ENCODE measurements at places on chromosomes 1 and 21. TPM values are rescaled to one million over a fixed set of nuclear protein-coding genes. Genes with fewer than 3 reads are reported as not detected.

Gene C1QB
- 96.7 TPM for polyA plus RNA-seq

Gene MAP3K21
- polyA plus RNA-seq: 0.87 TPM

Gene ZRANB2
- 53.4 TPM for polyA plus RNA-seq

Gene KCNJ9
- polyA plus RNA-seq: 0.01 TPM

Gene LCE1D
- polyA plus RNA-seq: not detected

Gene IL22RA1
- polyA plus RNA-seq: 0.16 TPM

Gene PRKAB2
- polyA plus RNA-seq: 7.8 TPM

Gene NUAK2
- 1.5 TPM for polyA plus RNA-seq

Gene LSS
- polyA plus RNA-seq: 49.8 TPM

Gene MX1
- polyA plus RNA-seq: 31.7 TPM

Gene PADI2
- polyA plus RNA-seq: 0.07 TPM

Gene LCA5L
- 2.1 TPM for polyA plus RNA-seq

Gene IL19
- polyA plus RNA-seq: not detected

Gene TSACC
- not detected for polyA plus RNA-seq

Gene LGR6
- 1.1 TPM for polyA plus RNA-seq

Gene C1orf53
- polyA plus RNA-seq: 6.7 TPM

- no peak for DNase-seq
Observed at GRCh38 chr1:234597894-234598293, 12.1 kb downstream of the IRF2BP2 start.

DNA sequence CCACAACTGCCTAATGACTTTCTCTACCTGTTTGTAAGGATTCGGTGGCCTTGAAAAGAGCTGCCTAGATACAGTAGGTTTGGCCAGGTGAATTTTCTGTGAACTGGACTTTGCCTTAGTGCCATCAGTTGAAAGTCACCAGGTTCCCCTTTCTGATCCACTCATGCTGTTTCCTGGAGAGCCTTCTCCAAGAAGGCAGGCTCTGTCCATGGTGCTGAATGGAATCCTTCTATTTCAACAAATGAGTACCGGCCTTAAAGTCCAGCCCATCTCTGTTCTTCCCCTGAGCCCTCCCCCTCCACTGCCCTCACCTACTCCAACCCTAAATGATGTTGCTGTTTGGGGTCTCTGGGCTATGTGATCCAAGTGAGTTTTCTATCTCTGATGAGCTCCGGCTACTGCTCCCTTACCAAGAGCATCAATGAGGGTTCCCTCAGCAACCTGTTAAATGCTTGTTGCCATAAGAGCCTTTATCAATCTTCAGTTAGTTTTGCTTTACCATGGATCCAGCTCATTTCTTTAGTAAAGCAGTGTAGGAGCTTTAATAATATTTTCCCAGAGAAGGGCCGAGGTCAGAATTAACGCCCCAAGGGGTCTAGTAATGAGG, 500.4 kb downstream of the PTPRU start:
- DNase-seq: no peak

DNA sequence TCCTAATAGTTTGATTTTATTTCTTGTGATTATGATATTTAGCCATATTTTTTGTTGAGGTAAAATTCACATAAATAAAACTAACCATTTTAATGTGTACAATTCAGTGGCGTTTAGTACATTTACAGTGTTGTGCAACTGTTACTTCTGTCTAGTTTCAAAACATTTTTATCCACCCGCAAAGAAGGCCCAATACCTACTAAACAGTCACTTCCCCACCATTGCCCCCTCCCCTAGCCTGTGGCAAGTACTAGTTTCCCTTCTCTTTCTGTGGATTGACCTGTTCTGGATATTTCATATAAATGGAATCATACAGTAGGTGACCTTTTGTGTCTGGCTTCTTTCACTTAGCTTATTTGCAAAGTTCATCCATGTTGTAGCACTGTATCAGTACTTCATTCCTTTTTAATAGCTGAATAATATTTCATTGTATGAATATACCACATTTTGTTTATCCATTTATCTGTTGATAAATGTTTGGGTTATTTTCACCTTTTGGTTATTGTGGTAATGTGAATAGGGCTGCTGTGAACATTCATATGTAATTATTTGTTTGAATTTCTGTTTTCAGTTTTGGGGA, 4.1 kb downstream of the FLVCR1 start:
- no peak for DNase-seq

- DNase-seq: no peak
Observed at GRCh38 chr1:85578321-85579295, 2.0 kb upstream of the CCN1 start.

- DNase-seq: no peak
Observed at GRCh38 chr1:110068646-110069403, 1.6 kb downstream of the ALX3 start.

DNA sequence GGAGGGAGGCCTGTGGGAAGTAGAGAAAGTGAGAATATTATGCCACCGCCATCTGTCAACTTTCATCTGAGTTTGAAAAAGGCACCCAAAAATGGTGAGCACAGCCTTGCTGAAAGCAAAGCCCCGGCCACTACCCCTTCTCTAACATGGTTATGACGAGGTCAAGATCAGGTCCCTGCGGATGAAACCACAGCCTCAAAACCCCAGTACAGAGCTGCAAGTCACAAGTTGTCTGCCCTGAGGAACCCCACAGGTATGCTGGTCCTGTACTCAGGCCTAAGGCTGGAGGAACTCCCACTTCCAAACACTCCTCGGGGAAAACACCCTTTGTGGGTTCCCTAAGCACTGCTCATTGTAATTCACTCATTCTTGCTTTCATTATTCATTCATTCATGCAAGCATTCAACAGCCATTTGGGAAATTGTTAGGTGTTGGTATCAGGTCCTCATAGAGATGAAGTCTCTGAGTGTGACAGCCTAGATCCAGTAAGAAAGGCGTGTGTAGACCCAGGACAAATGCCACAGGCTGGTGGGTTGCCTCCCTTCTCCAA, 216.6 kb upstream of the EDN2 start:
- DNase-seq: no peak

DNA sequence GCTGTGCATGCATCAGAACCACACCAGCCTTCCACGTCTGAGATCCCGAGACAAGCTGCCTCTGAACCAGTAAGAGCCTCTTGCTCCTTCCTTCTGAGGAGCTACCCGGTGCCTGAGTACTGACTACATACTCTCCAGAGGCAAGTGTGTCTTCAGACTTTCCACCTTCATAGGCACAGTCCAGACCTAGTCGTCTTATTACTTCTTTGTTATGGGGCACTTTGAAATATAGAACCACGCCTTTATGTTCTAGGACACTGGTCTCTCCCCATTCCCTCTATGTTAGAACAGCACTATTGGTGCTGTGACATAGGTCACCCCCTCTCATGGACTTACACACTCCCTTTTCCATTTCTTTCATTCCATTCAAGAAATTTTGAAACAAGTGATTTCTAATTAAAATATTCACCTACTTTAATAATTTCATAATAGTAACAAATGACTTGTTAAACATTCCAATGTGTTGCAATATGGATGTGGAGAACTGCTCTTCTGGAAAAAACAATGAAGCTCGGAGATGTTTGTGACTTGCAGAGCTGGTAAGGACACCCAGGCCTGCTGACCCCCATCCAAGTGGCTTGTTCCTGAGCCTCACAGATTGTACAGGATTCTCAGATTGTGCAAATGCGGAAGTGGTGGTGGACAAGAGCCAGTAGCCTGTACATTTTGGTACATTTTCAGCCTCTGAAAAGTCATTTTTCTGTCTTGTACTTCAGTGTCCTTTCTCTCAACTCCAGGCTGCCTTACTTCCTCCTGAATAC, 76.1 kb upstream of the SIPA1L2 start:
- DNase-seq: no peak

GRCh38 chr1:2050793-2051682, 827 bp downstream of the PRKCZ start:
- no peak for DNase-seq

DNA sequence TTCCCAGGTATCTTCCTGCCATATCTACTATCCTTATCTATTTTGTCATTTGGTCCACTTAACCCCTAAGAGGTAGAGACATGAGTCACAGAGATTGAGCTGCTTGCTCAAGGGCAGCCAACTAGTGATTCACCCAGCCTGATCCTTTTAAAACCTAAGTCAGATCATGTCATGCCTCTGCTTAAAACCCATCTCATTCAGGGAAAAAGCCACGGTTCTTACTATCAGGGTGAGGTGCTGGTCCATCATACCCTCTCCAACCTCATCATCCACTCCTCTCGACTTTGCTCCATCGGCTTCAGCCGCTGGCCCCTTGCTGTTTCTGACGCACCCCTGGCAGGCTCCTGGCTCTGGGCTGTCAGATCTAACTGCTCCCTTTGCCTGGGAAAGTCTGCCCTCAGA, 14.4 kb upstream of the PPP1R15B start:
- no peak for DNase-seq

DNA sequence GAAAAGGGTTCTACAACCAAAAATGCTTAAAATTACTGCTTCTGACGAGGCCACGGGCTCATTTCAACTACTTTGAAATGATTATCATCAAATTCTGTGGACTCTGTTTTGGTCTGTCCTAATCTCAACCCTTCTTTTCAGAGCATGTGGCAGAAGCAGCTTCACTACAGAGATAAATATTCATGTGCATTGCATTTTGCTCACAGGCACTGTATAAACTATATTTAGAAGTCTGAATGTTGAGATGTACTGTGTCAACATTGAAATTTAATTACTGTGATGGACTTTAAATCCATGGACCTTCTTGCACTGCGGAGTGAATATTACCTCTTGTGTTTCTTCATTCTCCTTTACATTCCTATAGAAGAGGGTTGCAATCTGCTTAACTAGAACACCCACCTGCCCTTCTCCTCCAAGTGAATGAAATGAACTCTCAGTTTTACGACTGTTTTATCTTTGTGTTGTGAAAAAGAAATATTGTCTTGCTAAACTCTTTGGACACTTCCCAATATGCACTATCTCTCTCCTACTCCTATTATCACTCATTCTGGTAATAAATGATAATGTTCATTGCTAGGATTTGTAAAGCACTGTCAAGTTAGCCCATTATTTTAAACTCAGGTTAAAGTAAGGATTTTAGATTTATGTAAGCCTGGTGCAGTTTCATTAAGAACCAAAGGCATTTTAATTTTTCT, 281.2 kb upstream of the ST6GALNAC5 start:
- no peak for DNase-seq

- DNase-seq: no peak
Observed at GRCh38 chr1:201955729-201956143, 433 bp downstream of the TIMM17A start.

- no peak for DNase-seq
Observed at GRCh38 chr21:31666445-31667010, 7.0 kb downstream of the SOD1 start.

DNA sequence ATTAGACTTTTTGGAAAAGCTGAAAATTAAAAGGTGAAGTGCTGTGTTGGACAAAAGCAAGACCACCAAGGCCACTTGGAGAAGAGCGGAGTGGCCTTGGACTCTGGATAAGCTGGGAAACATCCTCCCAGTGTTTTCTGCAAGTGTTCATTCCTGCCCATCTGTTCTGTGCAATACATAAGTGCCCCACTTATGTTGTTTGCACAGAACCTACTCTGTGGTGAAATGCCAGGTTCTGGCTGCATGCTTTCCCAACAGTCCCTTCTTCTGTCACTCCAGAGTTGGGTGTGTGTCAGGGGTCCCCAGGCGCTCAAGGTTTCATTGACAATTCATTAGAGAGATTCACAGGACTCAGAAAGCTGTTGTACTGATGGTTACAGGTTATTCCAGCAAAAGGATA, 30.3 kb downstream of the NHLH2 start:
- DNase-seq: no peak

- no peak for DNase-seq
Observed at GRCh38 chr1:74964508-74965102, 169.6 kb upstream of the LHX8 start.

GRCh38 chr1:204295671-204296070, 64.1 kb downstream of the PLEKHA6 start:
- DNase-seq: peak; percentile 45

DNA sequence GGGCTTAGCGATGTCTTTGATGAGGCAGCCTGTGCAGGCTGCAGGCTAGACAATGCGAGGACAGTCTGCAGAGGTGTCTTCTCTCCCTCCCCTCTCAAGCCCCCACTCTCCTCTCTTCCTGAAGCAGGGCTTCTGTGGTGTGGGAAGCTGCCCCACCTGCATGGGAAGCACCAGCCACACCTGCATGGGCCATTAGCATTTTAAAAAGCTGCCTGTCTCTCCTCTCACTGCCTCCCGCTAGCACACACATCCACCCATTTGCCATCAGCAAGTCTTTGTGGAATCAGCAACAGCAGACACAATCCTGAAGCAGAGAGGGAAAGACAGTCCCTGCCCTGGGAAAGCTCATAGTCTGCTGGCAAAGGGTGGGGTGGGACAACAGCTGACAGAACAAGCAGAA, 53.1 kb downstream of the NAV1 start:
- no peak for DNase-seq

DNA sequence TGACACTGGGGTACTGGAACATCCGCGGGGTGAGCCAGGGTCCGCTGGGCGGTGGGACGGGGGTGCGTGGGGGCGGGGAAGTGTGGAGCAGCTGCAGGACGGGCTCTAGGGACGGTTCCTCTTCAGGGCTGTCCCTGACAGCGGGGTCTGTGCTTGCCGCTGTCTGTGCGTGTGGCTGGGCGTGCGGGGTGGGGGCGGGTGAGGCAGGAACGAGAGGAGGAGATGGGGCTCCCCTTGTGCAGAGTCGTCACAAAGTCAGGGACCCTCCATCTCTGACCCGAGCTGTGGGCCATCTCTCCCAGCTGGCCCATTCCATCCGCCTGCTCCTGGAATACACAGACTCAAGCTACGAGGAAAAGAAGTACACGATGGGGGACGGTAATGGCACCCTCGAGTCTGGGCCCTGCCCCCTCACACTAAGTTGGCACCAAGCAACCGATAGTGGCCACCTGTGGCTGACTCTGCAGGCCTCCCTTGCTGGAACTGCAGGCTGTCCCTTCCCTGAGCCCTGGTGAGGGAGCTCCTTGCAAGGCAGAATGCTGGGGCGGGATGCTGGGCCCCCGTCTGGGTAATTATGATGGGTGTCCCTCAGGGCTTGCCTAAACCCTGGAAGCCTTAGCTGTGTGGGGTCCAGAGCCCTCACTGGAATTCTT, 392 bp downstream of the GSTM2 start:
- DNase-seq: no peak

- DNase-seq: no peak
Observed at GRCh38 chr1:107925565-107925964, 39.4 kb downstream of the VAV3 start.
